ENCODE measurements at places on chromosomes 6 and 20. TPM values are rescaled to one million over a fixed set of nuclear protein-coding genes. Genes with fewer than 3 reads are reported as not detected.

Gene FBXO5
- polyA plus RNA-seq: 5.6 TPM

- DNase-seq: no peak
Observed at GRCh38 chr20:10857352-10858070, 183.7 kb upstream of the JAG1 start.

Gene SNHG17
- polyA plus RNA-seq: 99.2 TPM

DNA sequence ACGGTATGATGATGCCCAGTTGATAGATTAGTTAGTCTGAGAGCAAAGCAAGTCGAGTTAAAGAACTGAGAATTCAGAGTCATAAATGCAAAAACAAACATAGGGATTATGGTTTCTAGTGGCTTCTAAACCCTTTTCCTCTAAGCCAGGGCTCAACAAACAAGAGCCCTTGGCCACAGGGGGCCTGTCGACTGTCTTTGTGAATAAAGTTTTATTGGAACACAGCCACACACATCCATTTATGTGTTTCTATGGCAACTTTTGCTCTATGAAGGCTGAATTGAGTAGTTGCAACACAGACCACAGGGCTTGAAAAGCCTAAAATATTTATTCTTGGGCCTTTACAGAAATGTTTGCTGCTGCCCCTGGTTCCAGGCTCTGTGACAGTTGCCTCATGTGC, 76.2 kb downstream of the SLC24A3 start:
- no peak for DNase-seq

DNA sequence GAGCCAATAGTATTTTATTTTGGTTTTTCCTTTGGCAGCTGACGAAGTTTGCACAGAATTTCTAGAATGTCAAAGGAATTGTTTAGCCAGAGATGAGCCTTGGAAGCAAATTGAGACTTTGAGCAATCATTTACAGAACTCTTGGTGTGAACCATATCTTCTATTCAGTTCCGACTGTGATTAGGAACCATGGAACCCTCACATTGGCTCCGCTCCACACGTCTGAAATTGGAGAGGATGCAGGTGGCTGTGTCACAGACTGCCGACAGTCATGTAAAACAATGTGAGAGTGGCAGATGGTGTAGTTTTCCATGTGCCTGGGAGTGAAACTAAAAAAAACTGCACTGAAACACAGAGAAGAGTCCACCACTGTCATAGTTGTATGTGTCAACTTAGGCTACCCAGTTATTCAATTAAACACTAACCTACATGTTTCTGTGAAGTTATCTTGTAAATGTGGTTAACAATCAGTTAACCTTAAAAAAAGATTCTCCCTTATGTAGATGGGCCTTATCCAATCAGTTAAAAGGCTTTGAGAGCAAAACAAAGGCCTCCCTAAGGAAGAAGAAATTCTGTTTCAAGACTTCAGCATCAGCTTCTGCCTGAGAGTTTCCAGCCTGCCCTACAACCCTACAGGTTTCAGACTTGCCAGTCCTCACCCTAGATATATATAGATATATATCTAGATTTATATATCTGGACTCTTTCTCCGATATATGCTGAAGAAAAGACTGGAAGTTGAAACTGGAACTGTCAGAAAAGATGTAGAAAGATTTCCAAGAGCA, 3.3 kb upstream of the HMGN4 start:
- no peak for DNase-seq
